ENCODE measurements at places on chromosomes 2 and 18.

DNA sequence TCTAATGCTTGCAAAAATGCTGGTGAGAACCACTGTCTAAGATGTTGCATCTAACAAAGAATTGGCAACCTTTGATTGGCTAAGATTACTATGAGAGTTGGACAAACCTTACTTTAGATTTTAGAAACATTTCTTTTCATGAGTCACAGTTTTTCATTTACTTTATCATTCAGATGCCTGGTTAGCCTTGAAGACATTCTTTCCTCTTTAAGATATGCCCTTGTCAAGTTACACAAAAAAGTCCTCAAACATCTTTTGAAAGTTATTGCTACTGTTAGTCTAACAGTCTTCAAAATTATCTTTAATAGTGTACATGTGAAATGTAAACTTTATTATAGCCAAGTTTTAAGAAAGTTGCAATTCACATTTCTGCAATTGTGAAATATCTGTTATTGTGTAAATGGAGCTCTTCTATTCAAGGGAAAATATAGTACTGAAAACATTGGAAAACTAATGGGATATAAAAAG lies 276.3 kb downstream of the RND3 start:
- no peak for DNase-seq

DNA sequence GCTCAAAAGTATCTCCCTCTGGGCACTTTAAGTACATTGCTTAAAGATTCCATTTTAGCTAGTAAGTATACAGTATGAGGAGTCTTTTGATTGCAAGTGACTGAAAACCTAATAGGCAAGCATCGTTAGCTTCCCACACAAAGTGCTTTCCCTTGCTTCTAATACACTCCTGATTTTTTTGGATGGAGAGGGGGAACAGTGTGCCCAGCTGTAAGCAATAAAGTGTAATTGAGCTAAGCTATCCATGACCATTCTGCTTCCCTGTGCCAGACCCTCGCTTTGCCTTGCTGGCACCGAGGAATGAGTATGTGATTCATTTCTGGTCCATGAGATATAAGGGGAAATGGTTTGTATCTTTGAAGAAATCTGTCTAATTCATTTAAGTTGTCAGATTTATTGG lies 3.8 kb upstream of the ZNF24 start:
- no peak for DNase-seq

GRCh38 chr18:61957801-61958516 lies 65.2 kb upstream of the RNF152 start:
- DNase-seq = no peak

- DNase-seq = no peak
These were observed 28.0 kb downstream of the INO80C start for GRCh38 chr18:35469725-35470124.

- DNase-seq = no peak
These were observed 800 bp downstream of the VIL1 start for GRCh38 chr2:218419630-218420216.

DNA sequence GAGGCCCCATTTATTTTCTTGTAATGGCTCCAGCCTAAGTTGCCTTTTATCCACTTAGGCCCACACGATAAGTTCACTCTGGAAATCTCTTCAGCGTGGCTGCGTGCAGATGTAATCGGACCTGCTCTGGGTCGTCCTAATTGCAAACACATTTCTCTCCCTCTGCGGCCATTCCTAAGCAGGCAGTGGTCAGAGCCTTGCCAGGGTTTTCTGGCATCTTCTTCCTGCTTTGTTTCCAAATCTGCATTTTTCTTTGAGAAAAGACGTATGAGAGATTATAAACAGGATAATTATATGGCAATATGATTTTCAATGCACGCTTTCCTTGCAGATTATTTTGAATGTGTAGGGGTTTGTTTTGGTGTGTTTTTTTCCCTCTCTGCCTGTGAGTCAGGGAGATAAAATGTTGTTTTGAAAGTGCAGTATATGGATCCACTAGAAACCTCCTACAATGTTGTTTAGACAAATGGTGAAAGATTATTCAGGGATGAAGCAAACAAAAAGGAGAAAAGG lies 239.4 kb upstream of the TANK start:
- DNase-seq = no peak

DNA sequence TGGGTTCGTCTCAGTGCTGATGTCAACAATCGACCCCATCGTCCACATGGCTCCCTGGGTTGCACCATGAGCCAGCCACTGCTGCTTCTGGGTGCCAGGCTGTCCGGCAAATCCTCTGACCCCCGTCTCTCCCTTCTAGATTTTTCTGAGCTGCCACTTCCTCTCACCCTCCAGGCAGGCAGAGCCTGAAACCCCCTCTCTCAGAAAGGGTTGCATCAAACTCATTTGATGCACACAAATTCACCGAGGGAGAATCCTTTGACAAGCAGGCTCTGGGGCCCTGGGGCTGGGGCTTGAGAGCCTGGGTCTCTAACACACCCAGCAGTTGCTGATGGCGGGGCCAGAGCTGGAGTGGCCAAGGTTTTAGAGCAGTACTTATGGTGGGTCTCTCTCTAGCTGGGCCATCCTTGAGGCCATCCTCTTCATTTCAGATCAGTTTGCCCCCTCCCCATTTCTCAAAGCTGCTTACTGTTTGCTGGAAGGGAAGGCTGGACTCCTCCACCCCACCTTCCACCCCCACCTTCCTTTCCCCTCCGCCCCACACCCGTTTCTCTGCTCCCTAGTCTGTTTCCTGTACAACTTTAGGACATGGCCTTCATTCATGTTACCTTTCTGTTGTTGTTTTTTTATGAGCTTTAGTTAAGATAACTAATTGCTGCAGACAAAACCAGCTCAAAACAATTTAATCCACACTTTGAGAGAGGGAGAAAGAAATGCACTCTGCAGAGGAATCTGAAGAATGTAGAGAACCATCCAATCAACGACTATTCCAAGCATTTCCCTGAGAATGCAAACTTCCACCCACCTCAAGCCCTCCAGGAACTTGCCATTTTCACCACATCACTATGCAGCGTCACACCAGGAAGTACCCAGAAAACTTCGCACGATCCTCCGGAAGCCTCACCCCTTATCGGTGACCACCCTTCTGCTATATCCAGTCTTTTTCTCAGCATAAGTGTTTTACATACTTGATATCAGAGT lies 69.5 kb downstream of the ARL4C start:
- DNase-seq = no peak

DNA sequence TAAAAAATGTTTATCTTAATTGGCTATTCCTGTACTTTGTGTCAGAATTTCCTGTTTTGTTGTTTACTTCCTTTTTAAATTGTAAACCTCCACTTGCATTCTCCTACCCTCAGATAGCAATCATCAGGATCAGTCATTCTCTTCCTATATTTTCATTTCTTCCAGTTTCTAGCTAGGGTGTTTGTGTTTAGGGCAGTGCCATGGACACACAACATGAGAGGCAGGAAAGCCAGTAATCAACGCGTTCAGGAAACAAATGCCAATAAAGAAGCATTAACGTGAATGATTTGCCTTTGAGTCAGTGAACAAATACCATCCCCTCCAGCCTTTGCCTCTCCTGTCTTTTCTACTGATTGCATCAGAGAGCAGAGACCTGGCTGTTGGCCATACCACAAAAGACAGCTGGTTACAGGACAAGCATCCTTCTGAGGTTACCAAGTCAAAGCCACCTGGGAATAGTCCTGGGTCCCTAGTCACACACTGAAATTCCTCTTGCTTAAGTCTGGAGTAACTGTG lies 56.7 kb upstream of the FHL2 start:
- DNase-seq = no peak

GRCh38 chr2:37916512-37917082 lies 8.5 kb upstream of the RMDN2 start:
- no peak for DNase-seq

- no peak for DNase-seq
These were observed 277.1 kb downstream of the SOX11 start for GRCh38 chr2:5969303-5969702.

DNA sequence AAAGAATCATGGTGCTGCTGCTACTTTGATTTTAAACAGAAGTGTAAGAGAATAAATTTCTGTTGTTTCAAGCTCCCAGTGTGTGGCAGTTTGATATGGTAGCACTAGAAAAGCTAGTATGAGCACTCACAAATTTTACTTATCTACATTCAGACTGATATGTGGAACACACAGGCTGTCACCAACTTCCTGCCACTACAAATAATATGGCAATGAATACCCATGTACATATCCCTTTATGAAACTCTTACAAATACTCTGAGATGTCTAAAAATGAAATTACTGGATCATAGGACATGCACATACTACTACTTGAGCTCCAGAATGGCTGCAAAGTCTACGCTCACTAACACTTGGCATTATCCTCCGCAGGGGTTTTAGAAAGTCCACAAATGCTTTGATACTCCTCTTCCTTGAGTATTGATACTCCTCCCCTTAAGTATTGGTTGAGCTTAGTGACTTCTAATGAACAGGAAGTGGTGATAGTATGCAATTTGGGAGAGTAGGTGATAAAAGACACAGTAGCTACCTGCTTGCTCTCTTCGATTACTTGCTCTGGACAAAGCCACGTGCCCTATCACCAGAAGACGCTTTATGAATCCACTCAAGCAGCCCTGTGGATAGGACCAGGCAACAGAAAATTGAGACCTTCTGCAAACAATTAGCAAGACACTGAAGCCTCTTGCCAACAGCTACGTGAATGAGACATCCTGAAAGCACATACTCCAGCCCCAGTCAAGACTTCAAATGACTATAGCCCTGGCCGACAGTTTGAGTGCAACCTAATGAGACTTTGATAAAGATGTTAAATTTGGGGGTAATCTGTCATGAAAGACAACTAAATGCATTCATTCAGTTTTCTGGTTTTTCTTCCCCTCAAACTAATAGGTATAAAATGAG lies 35.4 kb downstream of the FBXO11 start:
- no peak for DNase-seq

DNA sequence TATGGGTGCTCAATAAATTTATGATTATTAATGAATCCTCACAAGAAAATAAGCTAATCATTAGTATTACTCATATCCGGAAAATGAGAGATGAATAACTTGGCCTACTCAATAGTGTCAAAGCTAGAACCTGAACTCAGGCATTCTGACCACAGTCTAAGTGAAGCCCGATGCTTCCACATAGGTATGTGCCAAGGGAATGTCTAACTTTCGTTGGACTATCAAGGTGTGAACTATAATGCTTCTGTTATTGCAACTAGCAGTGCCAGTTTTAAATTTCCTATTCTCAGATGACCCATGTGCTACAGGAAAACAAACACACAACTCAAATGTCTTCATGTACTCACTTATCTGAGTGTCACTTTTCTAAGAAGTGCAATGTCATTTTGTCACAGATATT lies 1.8 kb downstream of the BARD1 start:
- DNase-seq = no peak

DNA sequence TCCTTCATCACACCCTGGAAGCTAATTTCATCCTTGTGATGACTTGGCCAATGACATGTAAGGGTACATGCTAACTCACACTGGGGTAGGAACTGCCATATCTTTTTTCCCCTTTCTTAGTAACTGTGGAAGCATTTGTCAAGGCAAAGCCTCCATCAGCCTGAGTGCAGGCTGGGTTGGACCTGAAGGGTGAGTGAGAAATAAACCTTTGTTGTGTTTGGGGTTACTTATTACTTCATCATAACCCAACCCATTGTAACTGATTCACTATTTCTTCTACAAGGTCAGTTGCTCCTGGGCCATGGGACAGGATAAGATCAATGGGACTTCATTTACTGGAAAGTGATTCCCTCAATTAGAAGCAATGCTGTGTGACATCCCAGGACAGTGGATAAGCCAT lies 108.4 kb downstream of the COL6A3 start:
- DNase-seq = no peak

DNA sequence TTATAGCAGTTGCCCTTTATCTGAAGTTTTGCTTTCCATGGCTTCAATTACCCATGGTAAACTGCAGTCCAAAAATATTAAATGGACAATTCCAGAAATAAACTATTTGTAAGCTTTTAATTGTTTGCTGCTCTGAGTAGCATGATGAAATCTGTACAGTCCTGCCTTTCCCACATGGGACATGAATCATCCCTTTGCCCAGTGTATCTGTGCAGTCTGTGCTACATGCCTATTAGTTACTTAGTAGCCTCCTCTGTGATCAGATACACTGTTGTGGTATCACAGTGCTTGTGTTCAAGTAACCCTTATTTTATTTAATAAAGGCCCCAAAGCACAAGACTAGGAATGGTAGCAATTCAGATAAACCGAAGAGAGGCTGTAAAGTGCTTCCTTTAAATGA lies 810.6 kb upstream of the PIK3C3 start:
- no peak for DNase-seq

DNA sequence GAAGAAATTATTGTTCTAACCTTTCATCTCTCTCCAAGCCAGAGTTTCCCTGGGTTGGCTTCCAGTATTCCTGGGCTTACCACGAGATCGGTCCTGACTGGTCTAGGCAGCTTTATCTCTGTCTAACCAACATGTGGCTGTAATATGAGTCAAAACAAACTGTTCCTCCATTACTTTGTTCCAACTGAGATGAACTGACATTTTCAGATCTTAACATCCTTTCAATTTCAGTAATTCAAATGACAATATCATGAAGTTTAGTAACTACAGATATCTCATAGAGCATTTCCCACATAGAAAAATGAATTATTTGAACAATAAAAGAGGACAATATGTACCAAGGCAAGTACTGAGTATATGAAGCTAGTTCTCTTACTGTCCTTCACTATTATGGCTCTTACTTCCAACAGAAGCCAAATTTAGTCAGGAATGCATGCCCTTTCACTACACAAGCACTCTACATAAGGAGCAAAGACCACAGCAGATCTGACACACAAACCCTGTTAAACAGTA lies 15.5 kb downstream of the SLC25A12 start:
- DNase-seq = no peak

GRCh38 chr2:163397451-163397850 lies 338.4 kb downstream of the FIGN start:
- DNase-seq = no peak

- no peak for DNase-seq
These were observed 44.3 kb upstream of the TCF7L1 start for GRCh38 chr2:85088921-85089320.

- DNase-seq = no peak
These were observed 48.2 kb downstream of the PLA2R1 start for GRCh38 chr2:160014227-160014626.

- no peak for DNase-seq
These were observed 96.7 kb upstream of the SLC39A10 start for GRCh38 chr2:195560209-195560895.

DNA sequence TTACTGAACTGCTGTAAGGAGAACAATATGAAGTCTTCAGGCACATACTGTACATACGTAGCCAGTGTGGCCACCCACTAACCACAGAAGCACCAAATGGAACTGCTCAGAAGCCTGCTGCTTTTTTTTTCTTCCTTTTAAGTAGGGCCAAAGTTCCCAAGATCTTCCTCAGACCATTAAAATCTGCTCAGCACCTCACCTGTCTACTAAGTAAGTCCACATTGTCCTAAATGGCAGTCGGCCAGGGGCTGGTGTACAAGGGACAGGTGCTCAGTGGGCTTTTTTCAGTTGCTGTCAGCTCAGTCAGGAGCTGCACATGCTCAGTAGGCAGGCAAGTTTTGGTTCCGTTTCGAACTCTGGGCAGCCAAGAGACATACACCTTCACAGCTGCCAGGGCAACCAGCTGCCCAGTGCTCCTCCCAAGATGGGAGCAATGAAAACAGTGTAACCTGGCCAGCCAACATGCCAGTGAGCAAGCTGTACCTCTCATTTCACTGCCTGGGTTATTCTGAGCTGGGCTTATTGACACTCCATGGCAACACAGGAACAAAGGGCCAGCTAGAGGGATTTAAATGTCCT lies 86.1 kb downstream of the ACVR1 start:
- DNase-seq = no peak

- no peak for DNase-seq
These were observed 126.0 kb upstream of the KLF7 start for GRCh38 chr2:207291625-207292252.

All from cortex of kidney (tissue), 1 donor.